Head of caudate nucleus (tissue), 42 donors: ENCODE measurements at places on chromosomes 5 and 9.
A peak's percentile ranks its signal among the peaks of the same experiment; 100 is the strongest.

DNA sequence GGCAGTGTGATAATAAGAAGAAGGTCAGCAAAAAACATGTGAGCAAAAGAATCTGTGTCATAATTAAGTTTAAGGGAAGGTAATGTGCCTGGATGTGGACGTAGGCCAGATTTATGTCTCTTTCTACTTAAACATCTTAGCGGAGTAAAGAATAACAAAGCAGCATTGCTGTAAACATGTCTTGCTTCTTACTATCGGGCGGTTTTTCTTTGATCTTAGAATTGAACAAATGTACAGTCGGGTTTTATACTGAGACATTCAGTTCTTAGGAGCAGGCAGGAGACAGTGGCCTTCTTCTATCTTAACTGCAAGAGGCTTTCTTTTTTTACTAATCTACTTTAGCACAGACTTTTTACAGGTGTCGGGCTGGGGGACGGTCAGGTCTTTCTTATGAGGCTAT lies 40.4 kb upstream of the FLT4 start:
- no peak for DNase-seq

DNA sequence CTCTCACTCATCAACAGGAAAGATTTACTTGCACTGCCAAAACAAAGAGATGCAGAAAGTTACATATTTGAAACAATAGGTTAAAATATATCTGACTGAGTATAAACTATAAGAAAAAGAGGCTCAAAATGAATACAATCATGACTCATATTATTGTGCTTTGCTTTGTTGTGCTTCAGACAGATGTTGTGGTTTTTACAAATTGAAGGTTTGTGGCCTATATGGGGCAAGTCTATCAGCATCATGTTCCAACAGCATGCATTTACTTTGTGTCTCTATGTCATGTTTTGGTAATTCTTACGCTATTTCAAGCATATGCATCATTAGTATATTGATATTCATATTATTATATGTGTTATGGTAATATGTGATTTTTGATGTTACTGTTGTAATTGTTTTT lies 330.0 kb downstream of the PRR16 start:
- DNase-seq: no peak

DNA sequence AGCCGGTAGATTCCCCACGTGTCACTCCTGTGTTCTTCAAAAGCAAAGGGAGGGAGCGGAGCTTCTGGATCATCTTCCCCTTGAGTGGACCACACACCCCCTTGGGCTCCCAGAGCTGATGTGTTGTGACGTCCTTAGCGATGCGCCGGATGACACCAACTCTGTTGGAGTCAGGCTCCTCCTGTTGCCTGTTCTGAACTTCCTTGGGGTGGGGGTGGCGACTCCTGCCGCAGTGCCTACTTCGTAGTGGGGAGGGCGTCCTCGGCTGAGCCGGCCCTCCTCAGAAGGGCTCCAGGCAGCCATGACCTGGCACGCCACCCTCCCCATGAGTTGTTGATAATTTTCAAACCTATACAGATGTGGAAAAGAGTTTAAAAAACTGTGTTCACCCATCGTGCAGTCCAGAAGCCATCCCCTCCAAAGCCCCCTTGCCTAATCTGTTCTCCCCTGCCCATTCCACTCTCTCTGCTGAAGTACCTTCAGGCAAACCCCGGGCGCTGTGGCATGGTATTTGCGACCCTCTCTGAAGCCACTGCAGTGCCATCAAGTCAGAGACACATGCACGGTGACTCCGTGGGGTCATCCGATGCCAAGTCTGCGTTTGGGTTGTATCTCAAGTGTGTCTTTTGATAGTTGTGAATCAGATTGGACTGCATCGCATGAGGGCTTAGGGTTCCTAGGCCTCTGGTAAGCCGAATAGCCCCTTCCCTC lies 16.7 kb downstream of the EXOC3 start:
- no peak for DNase-seq

DNA sequence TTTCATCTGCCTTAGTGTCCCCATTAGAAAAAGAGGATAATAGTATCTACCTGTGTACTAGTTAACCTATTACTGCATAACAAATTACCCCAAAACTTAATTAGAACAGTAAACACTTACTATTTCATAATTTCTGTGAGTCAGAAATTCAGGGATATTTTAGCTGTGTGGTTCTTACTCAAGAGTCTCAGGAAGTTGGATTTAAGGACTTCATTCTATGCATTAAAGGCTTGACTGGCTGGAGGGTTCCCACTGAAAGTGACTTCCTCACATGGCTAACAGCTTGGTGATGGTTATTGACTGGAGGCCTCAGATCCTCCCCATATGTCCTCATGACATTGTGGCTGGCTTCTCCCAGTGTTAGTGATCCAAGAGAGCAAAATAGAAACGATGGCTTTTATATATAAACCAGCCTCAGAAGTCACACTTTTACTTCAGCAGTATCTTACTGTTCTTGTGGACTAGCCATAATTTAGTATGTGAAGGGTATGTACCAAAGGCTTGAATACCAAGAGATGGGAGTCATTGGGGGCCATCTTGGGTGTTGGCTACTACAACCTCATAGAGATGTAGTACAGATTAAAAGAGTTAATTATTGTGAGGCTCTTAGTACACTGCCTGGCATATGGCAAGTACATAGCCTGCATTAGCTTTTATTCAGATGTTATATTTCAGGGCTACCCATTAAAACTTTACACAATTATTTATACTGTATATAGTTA lies 9.9 kb downstream of the RAD23B start:
- DNase-seq: no peak

DNA sequence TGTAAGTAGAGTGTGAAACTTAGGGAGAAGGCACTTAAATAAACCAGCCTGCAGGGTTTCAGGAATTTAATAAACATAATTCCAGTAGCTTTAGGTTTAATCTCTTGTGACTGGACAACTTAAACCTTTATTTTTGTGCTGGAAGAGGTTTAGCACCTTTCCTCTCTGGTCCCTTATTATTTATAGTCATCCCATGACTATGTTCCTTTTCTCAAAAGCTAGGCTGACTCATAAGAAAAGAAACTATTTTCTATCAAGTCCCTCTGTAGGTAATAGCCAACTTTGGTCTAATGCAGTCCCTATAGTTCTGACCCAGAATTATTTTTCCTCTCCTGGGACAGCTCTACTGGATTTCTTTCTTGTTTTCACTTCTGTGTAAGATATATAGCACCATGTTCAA lies 588.9 kb downstream of the NR2F1-AS1 start:
- DNase-seq: no peak

GRCh38 chr5:119470851-119471451 lies 18.7 kb downstream of the HSD17B4 start:
- DNase-seq: peak; percentile 53

DNA sequence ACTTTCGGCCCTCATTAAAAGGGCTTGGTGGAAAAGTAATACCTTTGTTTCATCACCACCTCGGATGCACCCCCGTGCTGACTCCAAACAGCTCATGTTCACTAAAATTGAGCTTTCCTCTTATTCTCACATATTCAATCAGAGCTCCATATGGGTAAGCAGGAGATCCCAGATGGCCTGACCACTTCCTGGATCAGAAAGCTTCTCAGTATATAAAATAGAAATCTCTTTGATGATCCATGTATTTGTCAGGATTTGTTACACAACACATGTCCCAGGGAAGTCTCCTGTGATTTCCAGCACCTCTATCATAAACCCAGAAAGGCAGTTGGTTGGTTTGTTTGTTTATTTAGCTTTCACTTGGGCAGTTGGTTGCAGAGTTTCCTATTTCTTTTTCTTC lies 402.0 kb downstream of the MLLT3 start:
- DNase-seq: no peak

DNA sequence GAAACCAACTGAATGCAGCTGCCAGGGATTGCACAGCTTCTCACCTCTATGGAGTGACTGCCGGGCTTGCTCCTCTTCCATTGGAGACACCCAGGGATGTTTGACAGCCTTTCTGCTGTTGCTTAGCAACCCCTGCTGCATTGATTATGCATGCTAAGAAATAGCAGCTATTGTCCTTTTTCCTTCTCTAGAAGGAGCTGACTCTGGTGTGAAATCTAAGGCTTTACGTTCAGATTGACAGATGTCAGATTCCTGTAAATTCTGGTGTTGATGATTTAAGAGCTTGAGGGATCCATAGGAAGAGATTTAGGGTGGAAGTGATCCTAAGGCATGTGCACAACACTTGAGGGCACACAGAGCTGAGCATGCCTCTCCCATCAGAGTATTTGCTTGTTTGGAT lies 267.7 kb downstream of the NTRK2 start:
- DNase-seq: peak; percentile 39

DNA sequence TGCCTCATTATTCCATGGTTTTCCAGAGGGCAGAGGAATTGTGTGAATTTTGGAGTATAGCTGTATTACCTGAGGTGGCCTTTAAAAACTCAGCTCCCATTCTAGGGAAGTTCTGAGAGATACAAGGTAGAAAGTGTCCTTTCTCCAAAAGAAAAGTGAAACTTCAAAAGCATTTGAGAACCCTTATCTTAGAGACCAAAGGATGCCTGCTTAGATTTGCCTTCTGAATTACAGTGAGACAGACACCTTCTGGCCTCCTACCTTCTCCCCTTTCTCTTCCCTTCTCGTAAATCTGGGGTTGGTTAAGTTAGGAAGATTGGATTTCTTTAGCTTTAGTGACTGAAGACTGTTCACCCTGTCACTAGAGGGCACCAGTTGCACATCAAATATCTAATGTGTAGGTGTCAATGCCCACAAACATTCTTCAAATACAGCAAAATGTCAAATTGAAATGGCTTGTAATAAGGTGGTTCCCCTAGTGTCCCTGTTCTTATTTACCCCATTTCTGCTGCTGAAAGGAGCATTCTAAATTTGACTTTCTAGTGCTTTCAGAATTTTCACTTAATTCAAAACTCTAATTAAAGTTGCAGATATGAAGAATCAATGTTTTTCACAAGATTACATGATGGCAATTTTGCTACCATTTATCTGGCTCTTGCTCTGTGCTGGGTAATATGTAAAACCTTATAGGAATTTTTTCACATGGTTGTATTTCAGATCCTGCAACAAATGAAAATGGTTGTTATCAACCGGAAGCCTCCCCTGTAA lies 46.7 kb downstream of the PRRC1 start:
- no peak for DNase-seq

- DNase-seq: no peak
These were observed 12.0 kb downstream of the UIMC1 start for GRCh38 chr5:176994460-176995121.

- DNase-seq: no peak
These were observed 44.0 kb downstream of the GGTA1 start for GRCh38 chr9:121455527-121456239.

DNA sequence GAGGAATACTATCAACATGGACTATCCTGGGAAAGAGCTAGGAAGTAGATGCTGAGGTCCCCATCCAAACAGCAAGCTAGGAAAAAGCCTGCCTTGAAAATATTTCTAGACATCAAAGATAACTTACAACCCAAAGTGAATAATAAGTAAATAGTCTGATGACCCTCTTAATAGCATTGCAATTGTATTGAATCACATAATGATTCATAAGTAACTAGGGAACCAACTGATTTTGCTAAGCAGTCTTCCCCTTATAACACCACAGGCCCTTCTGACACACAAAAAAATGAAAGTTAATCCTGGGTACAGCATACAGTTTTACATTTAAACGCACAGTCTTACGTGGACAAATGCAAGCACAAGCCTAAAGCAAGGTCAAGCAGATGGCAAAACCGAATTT lies 199.3 kb downstream of the RFK start:
- DNase-seq: no peak

GRCh38 chr9:95297760-95298159 lies 19.7 kb downstream of the FANCC start:
- no peak for DNase-seq

- DNase-seq: no peak
These were observed 299.6 kb downstream of the EPB41L4A start for GRCh38 chr5:112119508-112119907.

GRCh38 chr5:150285114-150285513 lies 4.5 kb downstream of the CAMK2A start:
- DNase-seq: no peak

- no peak for DNase-seq
These were observed 38.7 kb upstream of the NEK6 start for GRCh38 chr9:124218987-124219461.

DNA sequence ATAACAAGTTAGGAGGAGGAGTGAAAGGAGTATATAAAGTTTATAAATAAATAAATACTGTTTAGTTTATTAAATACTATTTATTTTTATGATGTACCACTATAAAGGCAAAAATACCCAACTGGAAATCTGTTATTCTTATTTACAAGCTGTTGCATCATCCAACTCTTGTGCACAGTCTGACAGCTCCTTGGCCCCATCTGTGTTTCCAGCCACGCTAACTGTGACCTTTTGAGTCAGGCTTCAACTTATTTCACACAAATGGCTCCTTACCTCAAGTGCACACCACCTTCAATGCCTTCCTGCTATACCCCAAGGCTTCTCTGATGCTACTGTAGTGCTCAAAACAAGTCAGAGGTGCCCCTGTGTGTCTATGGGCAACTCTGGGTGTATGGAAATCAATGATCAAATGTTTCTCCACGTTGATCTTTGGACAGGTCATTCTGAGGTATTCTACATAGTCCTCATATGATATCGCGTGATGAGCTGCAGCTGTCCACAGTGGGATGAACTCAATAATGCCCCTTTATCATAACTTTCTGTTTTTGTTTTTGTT lies 303.2 kb upstream of the GRAMD2B start:
- no peak for DNase-seq

GRCh38 chr9:137429974-137430722 lies 7.0 kb downstream of the NOXA1 start:
- no peak for DNase-seq

DNA sequence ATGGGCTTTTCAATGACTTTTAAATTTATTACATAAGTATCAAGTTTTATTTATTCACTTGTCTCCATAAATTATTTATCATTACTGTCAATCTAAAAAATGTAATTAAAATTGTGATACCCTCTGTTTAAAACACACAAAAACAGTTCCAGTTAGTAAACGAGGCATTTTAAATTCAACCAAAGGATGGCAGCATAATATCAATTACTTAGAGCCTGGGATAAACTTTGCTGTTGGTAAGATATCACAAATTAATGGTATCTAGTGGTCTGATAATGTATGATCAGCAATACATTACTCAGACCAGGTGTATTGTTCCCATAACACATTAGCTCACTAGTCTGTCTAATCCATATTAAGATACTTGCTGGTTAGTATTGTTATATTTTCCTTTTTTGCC lies 9.6 kb upstream of the IFNE start:
- DNase-seq: no peak

GRCh38 chr5:135189024-135189423 lies 155.0 kb upstream of the PITX1 start:
- no peak for DNase-seq
